Glomerular endothelial cell (primary cell): ENCODE measurements at places on chromosomes 6 and 20.

DNA sequence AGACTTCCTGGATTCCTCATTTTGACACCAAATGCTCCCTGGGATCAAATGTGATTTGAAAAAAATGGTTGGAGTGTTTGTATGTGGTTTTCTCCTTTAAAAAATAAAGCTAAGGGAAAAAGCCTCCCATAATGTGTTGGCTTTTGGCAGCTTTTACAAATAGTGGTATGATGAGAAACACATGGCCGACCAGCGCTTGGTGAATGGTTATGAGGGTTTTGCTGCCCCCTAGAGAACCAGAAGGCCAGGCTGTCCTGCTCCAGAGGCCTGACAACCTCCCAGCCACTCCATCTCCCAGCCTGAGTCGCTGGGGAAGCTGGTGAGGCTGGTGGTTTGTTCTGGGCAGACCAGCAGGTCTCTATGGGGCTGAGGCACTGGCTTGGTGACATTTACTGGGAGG lies 69.3 kb downstream of the CLIC5 start:
- DNase-seq: no peak

GRCh38 chr20:50837532-50838321 lies 42.9 kb downstream of the BCAS4 start:
- DNase-seq: no peak

GRCh38 chr6:119395192-119395591 lies 45.6 kb upstream of the MAN1A1 start:
- no peak for DNase-seq

GRCh38 chr6:135291288-135292076 lies 110.4 kb downstream of the MYB start:
- DNase-seq: peak; percentile 18

- no peak for DNase-seq
These were observed 200.2 kb upstream of the ZNF217 start for GRCh38 chr20:53793783-53794383.

DNA sequence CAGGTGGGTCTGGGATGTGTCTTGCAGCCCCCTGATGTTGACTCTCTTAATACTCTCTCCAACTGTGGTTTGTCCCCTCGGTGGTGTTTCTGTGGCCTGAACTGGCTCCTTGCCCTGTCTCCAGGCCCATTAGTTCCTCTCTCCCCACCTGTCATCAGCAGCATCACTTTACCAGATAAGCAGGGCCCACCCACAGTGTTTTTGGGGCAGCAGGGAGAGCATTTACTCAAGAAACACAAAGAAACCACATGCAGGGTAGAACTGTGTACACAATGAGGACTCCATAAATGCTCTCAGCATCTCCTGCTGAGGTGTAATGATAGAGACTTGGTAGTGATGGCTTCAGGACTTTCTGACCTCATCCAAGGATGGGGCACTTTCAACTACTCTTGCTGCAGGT lies 20.2 kb upstream of the MRPS18A start:
- no peak for DNase-seq

GRCh38 chr6:114281496-114281895 lies 61.3 kb downstream of the HS3ST5 start:
- no peak for DNase-seq

DNA sequence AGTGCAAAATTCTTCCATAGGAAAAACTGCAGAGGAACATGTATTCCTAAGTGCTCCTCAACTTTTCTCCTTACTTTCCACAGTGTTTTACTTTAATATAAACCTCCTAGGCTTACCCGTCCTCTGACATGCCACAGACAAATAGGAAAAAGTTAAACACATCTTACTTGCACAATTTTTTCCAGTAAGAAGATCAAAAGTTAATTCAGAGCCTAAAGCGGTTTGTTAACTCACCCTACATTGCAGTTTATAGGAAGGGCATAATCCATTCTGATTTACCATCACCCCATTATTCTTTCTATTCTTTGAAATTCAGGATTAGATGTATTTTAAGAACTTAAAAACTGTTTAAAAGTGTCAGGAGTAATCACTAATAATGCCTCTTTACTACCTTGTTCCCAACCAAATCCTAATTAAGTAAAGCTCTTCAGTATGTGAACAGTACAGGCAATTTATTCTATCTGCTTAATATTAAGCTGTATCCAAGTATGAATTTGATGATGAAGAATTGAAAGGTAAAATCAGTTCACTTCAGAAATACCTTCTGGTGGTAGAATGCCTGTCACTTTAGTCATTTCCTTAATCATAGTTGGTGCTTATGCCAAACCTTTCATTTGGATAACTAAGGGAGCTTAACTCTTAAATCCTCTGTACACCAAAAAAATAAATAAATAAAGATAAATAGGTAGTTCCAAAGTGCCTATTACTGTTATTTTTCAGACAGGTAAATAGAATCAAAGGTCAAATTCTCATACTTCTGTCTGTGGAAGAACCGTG lies 292.0 kb downstream of the ALDH8A1 start:
- DNase-seq: no peak

DNA sequence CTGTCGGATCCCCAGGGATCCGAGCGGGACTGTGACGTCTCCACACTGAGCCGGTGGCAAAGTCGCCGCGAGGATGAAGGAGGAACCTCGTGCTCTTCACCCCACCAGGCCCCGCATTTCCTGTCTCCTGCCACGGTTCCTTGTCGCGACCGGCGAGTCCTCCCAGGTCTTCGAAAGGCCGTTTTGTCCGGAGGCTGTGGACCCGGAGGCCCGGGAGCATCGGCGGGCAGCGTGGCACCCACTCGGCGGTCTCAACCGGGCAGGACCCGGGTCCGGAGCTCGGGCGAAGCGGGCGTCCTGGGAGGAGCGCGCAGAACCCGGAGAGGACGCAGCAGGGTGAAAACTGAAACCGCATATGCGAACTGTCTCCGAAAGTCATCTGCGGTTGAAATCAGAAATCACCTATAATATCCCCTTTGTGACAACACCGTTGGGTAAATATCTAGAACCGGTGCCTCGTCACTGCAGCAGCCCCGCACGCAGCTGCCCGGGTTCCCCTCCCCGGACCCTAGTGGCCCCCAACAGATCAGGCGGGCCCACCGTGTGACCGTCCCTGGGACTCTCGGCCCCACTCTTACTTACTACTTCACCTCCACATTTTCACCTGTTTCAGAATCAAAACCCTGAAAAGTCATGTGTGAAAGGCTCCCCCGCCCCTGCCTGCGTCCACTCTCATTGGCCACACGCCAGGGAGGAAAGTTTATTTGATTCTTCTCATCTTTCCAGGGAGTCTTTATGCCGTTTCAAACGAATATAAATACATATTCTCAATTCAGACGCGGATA lies 3.1 kb upstream of the ULBP2 start:
- DNase-seq: no peak

DNA sequence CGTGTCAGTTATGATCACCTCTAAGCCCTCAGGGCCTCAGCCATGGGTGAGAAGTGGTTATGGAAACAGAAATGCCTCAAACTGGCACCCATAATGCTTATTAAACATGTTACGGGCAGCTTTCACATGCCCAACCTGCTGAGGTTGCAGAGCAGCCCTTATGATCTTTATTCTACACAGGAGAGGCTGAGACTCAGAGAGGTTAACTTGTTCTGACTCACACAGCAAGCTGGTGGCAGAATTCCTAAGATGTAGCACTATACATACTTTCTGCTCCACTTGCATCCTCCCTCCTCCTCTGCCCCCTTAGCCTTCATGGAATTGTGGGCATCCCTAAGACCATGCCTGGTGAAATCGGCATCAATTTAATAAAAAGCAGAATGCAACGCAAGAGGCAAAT lies 34.7 kb upstream of the IGF2R start:
- DNase-seq: no peak

GRCh38 chr6:118188561-118188960 lies 281.5 kb downstream of the SLC35F1 start:
- DNase-seq: no peak

- DNase-seq: no peak
These were observed 93.2 kb upstream of the PTPN1 start for GRCh38 chr20:50417023-50417329.

DNA sequence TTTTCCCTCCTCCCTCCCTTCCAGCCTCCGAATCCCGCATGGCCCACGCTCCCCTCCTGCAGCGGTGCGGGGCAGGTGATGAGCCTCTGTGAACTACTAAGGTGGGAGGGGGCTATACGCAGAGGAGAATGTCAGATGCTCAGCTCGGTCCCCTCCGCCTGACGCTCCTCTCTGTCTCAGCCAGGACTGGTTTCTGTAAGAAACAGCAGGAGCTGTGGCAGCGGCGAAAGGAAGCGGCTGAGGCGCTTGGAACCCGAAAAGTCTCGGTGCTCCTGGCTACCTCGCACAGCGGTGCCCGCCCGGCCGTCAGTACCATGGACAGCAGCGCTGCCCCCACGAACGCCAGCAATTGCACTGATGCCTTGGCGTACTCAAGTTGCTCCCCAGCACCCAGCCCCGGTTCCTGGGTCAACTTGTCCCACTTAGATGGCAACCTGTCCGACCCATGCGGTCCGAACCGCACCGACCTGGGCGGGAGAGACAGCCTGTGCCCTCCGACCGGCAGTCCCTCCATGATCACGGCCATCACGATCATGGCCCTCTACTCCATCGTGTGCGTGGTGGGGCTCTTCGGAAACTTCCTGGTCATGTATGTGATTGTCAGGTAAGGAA lies at the start of gene OPRM1:
TSS of gene OPRM1 (plus strand) at position 10 of the 612 bp plus-strand sequence. CDS start at position 315, 305 bp downstream.
- no peak for DNase-seq

GRCh38 chr20:40159276-40159675 lies 529.8 kb downstream of the MAFB start:
- no peak for DNase-seq

- DNase-seq: no peak
These were observed 193.2 kb downstream of the OGFRL1 start for GRCh38 chr6:71481801-71482200.

GRCh38 chr6:156449569-156449968 lies 327.6 kb upstream of the ARID1B start:
- DNase-seq: no peak

GRCh38 chr6:97085772-97086171 lies 161.2 kb downstream of the KLHL32 start:
- no peak for DNase-seq

DNA sequence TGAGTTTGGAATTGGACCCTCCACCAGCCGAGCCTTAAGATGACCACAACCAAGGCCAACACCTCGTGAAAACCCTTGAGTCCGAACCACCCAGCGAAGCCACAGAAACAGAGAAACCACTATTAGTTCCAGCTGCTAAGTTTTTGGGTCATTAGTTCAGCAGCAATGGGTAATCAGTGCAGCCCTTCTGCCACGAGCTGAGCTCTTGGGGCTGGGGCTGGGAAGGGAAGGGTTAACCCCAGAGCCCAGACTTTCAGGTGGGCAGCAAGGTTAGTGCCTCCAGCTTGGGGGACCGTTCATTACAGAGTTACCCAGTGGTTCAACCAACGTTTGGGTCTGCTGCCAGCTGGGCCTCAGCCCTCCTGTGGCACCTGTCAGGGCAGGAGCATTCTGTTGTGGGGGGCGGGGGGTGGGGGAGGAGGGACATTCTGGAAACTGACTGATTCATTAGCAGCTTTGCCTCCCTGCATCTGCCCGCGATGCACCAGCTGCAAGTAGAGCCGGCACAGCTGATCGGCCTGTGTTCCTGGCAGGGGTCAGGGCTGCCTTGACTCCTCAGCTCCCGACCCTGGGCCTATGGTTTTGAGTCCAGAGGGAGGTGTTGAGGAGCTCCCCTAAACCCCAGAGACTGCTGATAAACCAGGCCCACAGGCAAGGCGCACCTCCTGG lies 52.7 kb downstream of the TGM2 start:
- DNase-seq: no peak

GRCh38 chr6:579339-579738 lies 77.6 kb downstream of the HUS1B start:
- DNase-seq: no peak

- no peak for DNase-seq
These were observed 53.5 kb upstream of the LRFN2 start for GRCh38 chr6:40640599-40641227.

DNA sequence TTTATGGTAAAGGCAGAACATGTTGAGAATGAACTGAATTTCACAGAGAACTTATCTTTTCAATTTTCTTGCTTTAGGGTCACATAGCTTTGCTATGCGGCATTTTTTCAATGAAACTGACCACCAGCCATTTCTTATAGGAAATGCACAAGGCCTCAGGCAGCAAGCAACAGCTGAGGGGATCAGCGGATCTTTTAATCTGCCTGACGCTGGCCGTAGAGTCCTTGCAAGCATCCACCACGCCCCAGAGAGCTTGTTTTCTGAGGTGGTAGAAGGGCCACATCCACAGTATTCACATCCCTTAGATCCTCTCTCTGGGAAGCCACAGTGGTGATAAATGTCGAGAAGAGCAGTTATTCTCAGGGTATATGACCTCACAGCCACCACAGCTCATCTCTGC lies 34.3 kb downstream of the FLRT3 start:
- no peak for DNase-seq

DNA sequence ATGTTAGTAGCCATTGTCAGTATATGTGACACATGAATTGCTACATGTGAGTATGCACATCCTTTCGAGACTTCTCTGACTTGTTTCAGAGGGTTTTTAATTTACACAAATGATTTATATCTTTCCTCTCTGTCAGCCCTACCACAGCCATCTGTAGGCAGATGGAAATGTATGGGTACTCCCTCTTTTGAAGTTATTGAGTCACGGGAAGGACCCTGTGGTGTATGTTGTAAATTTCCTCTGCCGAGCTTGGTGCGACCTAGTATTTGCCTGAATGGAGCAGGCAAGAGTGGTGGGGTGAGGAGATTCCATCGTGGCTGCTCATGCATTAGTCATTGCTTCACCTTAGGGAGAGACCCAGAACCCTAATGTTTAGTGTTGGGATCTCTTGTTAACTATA lies 171.9 kb downstream of the JARID2 start:
- no peak for DNase-seq

DNA sequence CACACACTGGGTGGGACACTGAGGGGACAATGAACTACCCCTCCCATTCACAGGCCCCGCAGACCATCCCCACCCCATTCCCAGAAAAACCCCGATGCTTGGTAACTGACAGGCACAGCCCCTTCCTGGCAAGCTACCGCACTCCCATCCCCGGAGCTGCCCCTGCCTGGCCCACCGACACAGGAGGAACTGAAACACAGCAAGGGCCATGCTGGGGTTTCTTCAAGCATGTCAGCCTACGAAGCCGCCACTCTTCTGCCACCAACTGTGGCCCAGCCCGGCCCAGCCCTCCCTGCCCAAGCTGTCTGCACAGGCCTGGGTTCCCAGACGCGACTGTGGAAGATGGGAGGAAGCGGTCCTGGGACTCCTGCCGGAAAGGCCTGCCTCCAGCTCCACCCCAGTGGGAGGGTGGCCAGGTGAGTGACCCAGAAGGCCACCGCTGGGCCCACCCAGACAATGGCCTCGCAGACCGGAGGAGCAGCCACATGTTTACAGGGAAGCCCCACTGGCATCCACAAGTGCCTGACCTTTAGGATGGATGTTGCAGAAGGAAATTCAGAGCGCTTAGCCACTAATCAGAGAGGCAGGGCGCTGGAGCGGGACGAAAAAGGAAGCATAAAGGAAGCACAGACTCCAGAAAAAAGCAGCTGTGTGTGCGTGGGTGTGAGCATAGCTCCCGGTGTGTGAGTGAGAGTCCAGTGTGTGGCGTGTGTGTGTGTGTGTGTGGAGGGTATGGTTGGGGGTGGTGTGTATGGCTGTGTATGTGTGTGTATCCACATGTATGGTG lies 91.6 kb downstream of the PRND start:
- DNase-seq: no peak

GRCh38 chr6:9646342-9647070 lies 768.4 kb downstream of the TFAP2A start:
- no peak for DNase-seq

GRCh38 chr6:157271911-157272310 lies 51.4 kb downstream of the TMEM242 start:
- DNase-seq: no peak

GRCh38 chr6:71579902-71580301 lies 291.3 kb downstream of the OGFRL1 start:
- no peak for DNase-seq

GRCh38 chr6:109073344-109074132 lies 21.1 kb downstream of the SESN1 start:
- DNase-seq: no peak
